ENCODE measurements at places on chromosomes 12 and 14.

DNA sequence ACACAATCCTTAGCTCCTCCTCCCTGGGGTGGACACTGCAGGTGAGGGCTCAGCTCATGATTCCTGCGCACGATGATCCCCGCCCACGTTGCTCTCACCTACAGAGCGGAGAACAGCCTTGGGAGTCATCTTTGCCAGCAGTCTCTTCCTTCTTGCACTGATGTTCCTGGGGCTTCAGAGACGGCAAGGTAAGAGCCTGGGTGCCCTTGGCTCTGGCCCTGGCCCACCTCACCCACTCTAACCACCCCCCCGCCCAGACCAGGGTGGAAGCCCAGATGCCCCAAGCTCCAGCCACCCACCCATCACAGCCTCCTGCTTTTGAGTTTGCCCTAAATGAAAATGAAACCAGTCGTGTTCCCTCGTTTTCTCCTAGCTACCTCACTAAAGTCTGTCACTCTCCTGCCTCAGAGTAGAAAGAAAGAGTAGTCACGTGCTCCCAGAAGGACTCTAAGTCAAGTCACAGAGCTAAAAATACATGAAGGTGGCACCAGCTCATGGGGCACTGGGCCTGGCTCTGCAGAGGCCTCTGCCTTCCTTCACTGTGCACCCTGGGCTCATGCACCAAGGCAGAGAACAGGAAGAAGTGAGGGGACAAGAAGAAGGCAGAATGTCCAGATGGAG lies 9.0 kb downstream of the TAPBPL start:
- DNase-seq, result peak; percentile 23

DNA sequence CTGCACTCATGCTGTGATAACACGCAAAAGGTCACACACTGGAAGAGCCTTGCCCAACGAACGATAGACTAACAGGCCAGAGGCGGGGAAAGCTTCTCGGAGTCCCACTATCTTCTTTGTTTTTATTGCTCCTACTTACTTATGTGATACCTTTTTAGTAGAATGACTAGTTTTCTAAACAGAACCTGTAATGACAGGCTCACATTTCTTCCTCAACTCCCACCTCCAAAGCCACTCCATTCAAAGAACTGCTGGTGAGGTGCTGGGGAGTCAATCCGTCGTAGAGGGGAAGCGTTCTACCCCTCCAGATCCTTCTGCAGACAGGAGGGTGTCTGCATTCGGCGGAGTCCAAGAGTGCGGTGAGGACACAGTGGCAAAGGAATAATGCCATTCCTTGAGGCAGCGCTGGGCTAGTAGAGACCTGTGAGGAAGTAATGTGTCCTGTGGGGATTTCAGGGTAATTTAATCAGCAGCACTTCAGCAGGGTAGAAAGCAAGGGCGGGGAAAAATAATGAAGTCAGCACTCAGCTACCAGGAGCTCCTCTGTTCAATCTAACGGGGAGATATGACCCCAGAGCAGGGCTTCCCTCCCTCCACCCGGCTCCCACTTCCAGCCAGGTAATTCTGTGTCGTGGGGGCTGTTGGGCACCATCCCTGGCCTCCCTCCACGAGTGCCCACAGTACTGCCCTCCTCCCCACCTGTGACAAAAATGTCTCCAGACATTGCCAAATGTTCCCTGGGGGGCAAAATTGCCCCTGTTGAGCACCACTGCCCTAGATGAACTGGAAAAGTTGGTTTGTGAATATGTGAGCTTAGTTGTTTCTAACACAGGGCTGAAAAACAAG lies 25.2 kb downstream of the SPRING1 start:
- DNase-seq, result no peak

DNA sequence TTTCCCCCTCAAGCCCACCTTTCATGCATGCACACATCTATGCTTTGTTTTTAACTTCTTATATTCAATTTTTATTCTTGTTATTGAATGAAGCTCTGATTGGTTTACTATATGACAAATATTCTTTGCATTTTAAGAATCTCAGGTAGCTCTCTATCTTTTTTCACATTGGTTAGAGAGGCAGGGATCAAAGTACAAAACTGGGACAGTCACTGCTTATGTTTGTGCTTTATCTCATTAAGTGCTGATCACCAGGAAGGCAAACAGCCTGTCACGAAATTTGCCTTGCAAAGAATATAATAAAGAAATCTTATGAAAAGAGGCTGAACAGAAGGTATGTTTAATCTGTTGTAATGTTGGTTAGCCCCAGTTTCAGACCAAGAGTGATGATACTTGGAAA lies 29.7 kb upstream of the INSM2 start:
- no peak for DNase-seq

DNA sequence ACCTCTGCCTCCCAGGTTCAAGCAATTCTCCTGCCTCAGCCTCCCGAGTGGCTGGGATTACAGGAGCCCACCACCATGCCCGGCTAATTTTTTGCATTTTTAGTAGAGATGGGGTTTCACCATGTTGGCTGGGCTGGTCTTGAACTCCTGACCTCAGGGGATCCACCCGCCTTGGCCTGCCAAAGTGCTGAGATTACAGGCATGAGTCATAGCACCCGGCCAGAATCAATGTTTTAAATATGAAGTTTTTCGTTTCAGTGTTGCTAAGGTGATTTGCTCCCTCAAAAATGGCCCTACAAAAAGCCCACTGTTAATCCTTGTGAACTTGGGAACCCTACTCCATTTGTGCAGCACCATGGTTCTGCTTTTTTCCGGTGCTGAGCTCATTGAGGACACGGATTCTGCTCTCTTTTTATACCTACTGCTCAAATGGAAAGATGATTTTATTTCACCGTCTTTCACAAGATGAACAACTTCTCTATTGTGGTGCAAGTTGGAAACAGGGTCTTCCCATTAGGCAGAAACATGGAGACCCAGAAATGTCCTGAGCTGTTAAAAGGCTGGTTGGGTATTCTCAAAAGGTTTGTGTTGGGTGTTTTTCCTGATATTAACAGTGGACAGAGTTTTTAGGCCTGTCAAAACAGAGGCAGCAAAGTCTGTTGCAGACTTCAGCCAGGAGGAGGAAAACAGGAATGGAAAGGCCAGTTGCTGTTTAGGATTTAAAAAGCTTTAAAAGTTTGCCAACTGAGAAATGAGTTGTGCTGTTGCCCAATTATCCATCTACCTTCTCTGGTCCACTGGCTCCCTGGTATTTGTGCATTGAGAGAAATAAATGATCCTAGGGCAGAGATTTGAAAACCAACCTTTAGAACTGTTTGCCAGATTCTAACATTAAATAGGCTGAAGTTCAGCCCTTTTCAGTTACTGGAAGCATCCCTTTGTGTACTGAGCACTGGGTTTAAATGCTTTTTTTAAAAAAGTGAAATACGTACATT lies 85.8 kb downstream of the ATP23 start:
- DNase-seq, result no peak

DNA sequence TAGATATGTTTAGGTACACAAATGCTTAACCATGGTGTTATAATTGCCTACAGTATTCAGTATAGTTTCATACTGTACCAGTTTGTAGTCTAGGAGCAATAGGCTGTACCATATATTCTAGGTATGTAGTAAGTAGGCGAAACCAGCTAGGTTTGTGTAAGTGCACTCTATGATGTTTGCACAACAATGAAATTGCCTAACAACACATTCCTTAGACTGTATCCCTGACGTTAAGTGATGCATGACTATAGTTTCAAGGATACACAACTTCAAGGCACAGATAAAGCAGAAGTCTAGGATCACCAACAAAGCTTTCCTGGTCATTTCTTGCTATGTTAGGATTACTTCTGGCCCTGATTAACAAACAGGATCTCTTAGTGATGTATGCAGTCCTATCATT lies 135.1 kb downstream of the SLC38A1 start:
- DNase-seq, result no peak

DNA sequence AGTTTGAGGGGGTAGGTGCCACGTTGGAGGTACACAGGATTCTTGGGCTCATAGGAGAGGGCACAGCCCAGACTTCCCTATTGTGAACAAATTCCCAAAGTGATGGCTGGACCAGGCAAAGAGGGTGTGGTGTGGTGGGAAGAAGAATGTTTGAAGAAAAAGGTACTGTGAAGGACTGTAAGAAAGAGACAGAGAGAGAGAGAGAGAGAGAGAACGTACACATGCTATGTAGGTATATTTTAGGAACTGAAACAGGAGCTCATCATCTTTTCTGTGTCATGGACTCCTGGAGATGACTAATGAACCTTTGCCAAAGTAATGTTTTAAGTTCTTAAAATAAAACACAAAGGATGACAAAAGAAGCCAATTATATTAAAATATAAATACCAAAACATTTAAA lies 24.5 kb downstream of the SLC17A8 start:
- no peak for DNase-seq

DNA sequence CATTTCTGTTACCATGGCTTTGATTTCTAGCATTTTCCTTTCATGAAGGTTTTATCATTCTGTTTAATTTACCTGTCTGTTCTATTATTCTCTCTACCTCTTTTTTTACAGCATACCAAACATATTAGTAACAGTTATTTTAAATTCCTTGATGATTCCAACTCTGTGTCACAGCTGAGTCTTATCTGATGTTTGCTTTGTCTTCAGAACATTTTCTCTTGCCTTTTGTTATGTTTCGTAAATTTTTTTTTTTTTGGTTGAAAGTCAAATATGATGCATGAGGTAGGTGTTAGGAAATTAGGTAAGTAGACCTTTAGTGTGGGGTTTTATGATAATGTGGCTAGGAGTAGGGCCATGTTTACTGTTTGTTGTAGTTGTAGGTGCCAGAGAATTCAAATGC lies 496.4 kb downstream of the FOXG1 start:
- DNase-seq, result no peak

DNA sequence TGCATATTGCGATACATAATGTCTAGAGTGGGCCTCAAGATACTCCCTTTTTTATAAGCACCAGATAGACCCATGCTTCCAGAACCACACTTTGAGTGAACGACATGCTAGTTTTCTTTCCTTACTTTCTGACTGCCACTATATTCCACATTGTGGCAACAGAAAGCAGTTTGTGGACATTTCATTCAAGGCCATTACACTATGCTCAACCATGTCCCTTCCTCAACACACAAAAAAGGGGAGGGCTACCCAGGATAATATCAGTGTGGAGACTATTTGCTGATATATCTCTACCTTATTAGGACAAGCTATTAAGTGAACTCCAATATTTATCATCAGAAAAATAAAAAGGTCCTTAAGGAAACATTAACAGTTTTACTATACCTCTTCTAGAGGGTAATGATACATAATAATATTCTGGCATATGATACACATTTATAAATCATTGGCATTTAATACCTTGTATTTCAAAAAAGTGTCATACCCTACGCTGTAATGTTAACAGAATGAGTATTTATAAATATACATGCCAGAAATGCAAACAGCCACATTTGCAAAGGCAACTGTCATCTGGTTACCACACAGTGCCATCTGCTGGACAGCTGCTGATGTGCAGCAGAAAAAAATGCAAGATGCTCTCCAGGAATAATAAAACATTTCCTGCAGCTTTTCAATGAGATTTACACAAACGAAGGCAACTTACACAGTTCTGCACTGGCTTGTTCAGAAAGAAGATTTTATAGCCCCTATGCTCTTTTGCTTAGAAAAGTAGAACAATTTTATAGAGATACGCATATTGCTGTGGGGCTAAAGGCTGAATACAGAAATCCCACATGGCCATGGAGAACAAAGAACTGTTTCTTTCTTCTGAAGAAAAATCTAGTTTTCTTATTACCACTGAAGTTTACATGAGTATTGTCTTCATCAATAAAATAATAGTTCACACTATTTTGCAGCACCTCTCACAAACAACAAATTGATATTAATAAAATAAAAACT lies 182.2 kb upstream of the GRIP1 start:
- DNase-seq, result peak; percentile 43

DNA sequence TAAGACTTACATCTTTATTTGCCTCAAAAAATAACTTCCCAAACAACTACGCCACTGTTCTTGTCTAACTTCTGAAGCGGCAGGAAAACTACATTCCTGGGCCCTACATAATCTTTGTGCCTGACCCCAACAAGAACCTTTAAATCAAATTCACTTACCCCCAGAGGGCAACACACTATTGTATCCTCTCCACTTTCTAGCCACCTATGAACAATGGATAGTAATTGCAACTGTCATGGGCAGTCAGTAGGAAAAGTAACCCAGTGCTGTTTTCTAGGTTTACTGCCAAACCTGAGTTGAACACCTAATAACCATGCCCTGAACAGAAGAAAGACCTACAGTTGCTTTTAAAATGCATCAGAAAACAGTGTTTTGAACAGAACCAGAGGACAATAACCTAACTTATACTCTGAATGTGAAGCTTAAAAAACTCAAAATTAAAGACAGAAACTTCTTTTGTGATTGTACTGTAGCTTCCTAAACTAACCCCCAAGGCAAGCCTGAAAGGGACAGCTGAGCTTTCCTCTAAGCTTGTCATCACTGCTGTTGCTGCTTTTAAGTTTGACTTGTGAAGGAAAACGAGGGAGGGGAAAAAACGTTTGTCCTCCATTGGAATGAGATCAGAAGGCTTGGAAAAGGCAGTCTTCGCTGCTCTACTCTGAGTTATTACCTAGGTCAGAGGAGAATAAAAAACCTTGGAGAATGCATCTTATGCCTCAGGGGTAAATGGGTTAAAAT lies 195.7 kb downstream of the SOX5 start:
- no peak for DNase-seq

DNA sequence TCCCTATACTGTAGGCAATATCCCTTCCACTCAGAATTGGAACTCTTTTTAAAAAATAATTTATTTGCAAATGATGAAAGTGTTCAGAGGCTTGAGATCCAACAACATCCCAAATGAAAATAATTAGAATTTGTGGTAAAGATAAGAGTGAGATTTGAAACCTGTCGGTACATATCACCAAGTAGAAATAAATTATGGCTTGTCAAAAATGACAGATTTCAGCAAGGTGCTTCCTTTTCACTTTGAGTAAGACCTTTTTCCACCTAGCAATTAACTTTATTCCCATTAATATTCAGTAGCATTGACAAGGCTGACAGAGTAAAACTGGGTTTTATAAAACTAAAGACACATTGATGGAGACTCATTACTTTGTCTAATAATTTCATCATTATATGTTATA lies 107.7 kb upstream of the PRKD1 start:
- DNase-seq, result no peak

GRCh38 chr14:43765474-43765873 lies 741.6 kb downstream of the FSCB start:
- no peak for DNase-seq

- no peak for DNase-seq
Measured at GRCh38 chr12:66335746-66336145, 33.5 kb downstream of the HELB start.

DNA sequence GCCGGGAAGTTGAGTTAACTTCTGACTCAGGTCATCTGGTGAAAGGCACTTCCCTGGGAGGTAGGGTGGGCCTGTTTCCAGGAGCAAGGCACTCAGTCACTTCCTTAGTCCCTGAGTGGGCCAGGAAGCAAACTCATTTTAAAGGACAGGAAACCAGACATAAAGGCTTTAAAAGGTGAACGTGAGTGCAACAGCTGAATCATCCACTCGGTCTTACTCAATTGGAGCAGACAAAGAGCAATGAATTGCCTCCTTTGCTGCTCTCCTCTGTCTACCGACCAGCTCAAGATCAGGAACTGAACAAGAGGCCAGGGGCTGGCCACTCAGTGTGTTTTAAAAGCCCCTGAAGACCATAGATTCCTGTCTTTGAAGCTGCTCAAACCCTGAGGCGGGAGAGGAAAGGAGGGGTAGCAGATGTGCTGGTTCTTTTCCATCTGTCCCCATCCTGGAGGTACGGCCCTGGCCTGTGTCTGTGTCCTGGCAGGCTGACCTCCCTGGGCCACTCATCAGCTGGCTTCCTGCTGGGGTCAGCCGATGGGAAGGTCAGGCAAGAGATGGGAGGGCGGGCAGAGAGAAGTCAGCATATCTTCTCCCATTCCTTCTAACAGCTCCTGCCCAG lies 148.9 kb downstream of the PPM1H start:
- DNase-seq, result no peak

All from stimulated activated naive CD4-positive, alpha-beta T cell treated with Interleukin-2 at 50 U/mL for 16 hours (primary cell).